ENCODE measurements at places on chromosomes 7 and 10.

- peak; percentile 95 for DNase-seq
Measured at GRCh38 chr10:87635498-87636312, 24.0 kb upstream of the PAPSS2 start.

- no peak for DNase-seq
Measured at GRCh38 chr10:48287417-48288391, 13.2 kb upstream of the FRMPD2 start.

DNA sequence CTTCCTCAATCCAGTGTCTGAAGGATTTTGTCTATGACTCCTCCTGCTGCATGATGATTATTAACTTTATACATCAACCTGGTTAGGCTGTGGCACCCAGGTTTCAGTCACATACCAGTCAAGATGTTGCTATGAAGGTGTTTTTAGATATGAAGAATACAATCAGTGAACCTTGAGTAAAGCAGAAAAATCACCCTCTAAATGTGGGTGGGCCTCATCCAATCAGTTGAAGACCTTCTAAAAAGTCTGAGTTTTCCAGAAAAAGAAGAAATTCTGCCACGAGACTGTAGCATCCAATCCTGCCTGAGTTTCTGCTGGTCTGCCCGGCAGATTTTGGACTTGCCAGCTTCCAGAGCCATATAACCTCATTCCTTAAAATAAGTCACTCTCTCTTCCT lies 126.1 kb upstream of the FRMD4A start:
- no peak for DNase-seq

GRCh38 chr10:35510891-35511290 lies 94.2 kb upstream of the GJD4 start:
- no peak for DNase-seq

DNA sequence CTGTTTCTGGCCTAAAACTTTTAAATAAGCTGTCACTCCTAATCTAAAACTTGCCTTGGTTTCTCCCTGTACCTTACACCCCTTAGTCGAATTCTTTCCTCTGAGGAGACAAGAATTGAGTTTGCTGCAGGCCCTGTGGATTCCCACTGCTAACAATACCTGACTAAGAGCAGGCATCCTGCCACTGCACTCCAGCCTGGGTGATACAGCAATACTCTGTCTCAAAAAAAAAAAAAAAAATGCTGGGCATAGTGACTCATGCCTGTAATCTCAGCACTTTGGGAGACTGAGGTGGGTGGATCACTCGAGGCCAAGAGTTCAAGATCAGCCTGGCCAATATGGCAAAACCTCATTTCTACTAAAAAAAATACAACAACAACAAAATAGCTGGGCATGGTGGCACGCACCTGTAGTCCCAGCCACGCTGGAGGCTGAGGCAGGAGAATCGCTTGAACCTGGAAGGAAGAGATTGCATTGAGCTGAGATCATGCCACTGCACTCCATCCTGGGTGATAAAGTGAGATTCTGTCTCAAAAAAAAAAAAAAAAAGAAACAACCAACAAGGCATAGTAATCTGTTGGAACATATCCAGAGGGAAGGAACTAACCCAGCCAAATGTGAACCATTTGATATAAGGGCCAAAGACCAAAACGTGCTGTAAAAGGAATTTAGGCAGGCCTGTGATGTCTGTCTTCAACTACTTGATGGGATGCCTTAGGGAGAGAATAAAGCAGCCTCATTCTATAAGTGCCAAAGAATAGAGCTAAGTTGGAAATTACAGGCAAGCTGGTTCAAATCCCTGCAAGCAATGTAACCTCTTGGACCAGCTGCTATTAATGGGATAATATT lies 732.7 kb upstream of the AUTS2 start:
- no peak for DNase-seq

DNA sequence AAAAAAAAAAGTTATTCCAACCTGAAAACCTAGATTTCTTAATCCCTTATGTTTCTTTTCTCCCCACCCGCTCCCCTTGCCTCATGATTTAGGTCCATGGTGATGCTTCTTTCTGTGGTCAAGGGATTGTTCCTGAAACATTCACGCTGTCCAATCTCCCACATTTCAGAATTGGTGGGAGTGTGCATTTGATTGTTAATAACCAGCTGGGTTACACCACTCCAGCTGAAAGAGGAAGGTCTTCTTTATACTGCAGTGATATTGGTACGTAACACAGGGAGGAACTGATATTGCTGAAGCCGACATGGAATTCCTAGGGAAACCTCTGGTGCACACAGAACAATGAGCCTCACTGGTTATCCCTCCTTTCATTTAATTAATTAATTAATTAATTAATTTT lies 22.7 kb downstream of the DHTKD1 start:
- no peak for DNase-seq

DNA sequence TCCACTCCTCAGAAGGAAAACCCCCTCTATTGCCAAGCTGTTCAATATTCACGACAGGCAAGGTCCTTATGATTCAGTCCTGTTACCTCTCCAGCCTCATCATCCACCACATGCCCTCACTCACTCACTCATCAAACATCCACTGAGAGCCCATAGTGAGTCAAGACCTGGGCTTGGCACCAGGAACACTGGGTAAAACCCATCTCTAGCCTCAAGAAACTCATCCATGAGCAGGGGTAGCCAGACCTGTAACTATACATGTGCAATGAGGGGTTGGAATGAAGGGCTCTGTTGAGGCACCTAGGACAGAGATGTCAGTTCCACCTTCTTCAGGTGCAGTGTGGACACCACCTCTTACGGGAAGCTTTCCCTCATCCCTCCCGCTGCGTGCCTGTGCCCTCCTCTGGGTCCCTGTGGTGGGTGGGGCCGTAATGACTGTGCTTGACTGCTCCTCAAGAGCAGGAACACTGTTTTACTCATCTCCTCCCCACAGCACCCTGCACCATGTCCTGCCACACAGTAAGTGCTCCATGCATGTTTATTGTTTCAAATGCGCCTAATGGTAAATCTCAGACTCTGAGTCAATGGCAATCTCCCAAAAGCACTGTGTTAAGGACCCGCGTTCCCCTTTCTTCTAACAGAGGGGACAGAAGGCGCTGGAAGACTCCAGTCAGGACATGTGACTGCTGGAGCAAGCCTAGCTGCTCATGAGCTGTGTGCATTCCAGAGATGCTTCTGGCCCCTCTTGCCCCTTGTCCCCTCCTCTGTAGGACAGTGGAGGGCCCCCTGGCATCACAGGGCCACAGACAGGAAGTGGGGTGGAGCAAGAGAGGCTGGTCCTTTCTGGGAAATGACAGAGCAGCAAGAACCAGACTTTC lies 95.4 kb downstream of the HIPK2 start:
- peak; percentile 88 for DNase-seq

DNA sequence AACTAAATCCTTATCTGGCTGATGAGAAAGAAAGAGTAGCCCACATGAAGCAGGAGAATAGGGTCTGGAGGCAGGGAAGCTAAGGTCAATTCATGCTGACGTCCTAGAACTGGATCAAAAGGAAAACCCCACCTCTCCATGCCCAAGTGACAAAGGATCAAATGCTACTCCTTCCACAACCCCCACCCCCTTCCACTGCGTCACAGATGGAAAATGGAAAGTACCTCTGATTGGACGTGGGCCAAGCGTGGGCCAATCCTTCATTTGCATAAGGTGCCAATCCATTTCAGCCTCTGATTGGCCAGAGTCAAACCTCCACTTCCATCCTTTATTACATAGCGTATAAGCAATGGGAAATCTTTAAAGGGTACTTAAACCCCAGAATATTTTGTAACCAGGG lies 431.3 kb upstream of the ETV1 start:
- DNase-seq: no peak

DNA sequence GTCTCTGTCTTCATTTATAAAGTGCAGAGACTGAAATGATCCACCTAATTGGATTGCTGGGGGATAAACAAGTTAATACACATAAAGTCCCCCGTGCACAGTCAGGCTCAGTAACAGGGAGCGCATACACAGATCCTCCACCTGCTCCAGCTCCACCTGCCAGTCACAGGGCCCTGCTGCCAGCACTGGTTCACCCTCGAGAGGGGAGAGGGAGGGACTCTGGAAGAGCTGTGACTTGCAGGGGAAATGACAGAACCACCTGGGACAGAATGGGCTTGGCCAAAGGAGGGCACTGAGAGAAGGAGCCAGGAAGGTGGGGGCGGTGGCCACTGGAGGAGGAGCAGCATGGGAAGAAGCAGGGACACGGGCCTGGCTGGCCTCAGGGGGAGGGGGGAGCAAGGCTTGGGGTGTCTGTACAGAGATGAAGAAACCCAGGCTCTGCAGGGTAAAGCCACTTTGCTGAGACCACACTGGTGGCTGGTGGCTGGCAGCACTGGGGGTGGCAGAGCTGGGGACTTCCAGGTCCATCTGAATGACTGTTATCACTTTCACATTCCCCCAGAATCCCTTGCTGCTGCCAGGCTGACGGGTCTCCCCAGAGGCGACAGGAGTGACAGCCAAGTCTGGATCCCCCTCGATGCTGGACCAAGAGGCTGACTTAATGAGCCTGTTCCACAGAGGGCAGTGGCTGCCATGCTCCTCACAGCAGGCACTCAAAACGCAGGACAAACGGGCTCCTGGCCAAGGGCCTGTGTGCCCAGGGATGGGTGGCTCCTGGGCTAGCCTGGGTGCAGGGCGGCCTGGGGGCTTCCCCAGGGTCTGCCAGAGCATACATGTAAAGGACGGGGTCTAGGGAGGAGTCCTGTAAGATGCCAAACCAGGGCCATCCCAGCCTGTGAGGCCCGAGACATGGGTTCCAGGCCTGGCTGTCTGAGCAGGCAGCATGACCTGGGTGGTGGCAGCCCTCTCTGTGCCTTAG lies 151.1 kb downstream of the SH3PXD2A start:
- DNase-seq: no peak

Data from EL (cell line).